ENCODE measurements at places on chromosomes 7 and 10. TPM values are rescaled to one million over a fixed set of nuclear protein-coding genes. Genes with fewer than 3 reads are reported as not detected.

DNA sequence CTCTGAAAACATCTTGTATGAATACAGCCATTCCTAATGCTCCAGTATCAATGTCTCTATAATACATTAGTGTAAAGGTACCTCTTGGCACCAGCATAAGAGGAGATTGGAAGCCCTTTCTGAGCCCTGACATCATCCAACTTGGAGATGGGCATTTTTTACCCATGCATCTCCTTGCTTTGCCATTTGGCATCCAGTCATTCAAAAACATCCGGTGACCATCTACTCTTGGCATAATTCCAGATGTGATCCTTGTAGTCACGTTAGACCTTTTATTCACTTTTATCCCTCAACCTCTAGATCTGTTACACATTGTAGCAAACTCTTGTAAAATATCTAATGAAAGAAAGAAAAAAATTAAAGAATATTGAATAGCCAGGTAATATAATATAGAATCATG lies 17.9 kb upstream of the SGMS1 start:
- no peak for DNase-seq
- no peak overlapping the region for H3K4me3 ChIP-seq
- H3K27ac ChIP-seq = no peak overlapping the region
- no peaks in the 10 kb centered on the region for H3K27me3 ChIP-seq

The HABP2 gene
- not detected for total RNA-seq

DNA sequence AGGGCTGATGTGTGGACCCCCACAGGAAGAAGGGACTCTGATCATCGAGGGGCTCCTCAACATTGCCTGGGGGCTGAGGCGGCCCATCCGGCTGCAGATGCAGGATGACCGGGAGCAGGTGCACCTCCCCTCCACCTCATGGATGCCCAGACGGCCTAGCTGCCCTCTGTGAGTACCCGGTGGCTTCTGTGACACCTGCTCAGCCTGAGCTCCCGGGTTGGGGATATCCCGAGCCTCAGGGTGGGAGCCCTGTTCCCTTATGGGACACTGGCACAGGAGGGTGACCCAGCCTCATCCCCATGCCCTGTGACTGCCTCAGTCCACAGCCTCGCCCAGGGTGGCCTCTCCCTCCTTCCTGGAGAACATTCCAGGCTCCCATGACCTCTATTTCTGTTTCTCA lies 3.9 kb upstream of the DEPP1 start:
- H3K27me3 ChIP-seq = no peaks in the 10 kb centered on the region
- H3K4me1 ChIP-seq = peaks cover 45% of the 10 kb centered on the region
- peaks cover 15% of the 10 kb centered on the region for H3K36me3 ChIP-seq
- no peak overlapping the region for H3K4me3 ChIP-seq

The ANLN gene
- 1.4 TPM for total RNA-seq

DNA sequence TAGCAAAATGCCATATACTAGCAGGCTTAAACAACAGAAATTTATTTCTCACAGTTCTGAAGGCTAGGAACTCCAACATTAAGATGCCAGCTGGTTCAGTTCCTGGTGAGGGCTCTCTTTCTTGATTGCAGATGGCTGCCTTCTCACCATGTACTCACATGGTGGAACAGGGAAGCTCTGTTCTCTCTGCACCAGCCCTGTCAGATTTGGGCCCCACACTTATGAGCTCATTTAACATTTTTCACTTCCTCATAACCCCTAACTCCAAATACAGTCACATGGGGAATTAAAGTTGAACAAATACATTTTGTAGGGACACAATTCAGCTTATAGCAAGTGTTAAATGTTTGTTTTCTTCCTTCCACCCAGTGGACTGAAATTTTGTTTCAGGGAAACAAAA lies 218.6 kb upstream of the TAC1 start:
- no peak for DNase-seq
- no peak overlapping the region for H3K27ac ChIP-seq
- H3K36me3 ChIP-seq = no peaks in the 10 kb centered on the region
- H3K4me3 ChIP-seq = no peak overlapping the region
- H3K4me1 ChIP-seq = no peaks in the 10 kb centered on the region

The DNAH11 gene
- 0.62 TPM for total RNA-seq

DNA sequence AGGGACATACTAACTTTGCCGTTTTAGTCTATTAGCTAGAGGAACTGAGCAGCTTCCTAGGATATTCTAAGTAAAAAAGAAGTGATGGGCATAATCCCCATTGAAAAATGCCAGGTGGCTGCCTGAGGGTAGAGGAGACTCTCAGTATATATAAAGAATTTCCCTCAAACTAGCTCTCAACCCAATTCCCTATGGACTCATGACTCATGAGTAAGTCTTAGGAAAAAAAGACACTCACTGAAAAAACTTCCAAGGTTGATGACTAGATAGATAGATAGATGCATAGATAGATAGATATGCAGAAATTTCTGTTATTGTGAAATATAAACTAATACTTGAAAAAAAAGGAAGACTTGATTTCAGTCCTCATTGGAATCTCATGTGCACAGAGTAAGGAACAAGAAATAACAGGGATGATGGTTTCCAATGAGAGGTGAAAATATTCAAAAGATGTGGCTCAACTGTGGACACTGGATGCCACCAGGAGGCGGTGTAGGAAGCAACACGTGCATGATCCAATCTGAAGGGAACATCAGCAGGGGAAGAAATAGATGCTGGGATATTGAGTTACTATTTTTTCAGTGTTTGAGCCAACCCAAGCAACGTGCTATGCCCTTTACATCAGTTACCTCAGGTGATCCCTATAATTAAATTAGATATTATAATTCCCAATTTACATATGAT lies 711.0 kb upstream of the LRRTM3 start:
- H3K36me3 ChIP-seq = no peaks in the 10 kb centered on the region
- H3K4me1 ChIP-seq = no peaks in the 10 kb centered on the region
- H3K4me3 ChIP-seq = no peak overlapping the region
- no peaks in the 10 kb centered on the region for H3K27me3 ChIP-seq
- no peak for DNase-seq
- H3K27ac ChIP-seq = no peak overlapping the region

DNA sequence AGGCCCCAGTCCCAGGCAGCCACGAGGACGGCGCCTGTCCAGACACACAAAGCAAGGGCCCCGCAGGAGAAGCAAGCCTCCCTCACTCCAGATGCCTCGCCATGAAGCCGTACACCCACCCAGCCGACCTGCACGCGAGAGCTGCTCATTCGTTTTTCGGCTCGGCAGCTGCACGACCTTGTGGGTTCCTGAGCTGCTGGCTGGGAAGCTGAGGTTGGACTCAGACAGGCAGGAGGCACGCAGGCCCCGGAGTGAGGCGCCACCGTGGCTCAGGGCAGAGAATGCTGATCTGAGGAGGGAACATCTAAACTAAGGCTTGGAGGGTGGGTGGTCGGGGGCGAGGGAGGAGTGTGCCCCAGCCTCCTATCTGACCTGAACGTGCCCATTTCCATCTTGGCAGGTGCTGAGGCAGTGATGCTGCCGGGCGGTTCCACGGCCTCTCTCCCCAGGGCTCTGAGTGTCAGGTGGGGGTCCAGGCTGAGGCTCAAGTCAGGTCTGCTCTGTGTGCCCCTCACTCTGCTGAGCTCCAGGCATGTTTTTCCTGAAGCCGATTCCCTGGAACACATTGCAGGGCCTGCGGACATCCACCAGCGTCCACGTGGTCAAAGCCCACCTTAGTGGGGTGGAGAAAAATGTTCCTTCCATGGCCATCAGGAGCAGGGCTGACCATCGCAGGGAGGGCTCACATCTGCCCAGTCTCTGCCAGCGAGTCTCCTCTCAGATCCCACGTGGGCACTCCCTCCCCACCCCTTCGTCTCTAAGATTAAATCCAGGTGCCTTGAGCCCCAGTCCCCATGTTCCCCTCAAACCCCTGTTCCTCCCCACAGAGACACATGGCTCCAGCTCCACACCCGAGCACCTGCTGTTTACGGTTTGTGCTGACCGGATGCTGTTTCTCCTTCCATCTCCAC lies 28.1 kb upstream of the FAM20C start:
- H3K4me1 ChIP-seq = peaks cover 7% of the 10 kb centered on the region
- H3K4me3 ChIP-seq = no peak overlapping the region
- no peaks in the 10 kb centered on the region for H3K36me3 ChIP-seq

GRCh38 chr10:104424719-104425118 lies 71.1 kb downstream of the CFAP58 start:
- H3K4me1 ChIP-seq = no peaks in the 10 kb centered on the region
- H3K27me3 ChIP-seq = no peaks in the 10 kb centered on the region
- H3K4me3 ChIP-seq = no peak overlapping the region
- no peaks in the 10 kb centered on the region for H3K36me3 ChIP-seq
- no peak overlapping the region for H3K27ac ChIP-seq

The SAMD9L gene
- 7.6 TPM for total RNA-seq

GRCh38 chr7:22627136-22627535 lies 99.9 kb upstream of the IL6 start:
- H3K4me1 ChIP-seq = no peaks in the 10 kb centered on the region
- H3K36me3 ChIP-seq = no peaks in the 10 kb centered on the region
- no peak for DNase-seq

- H3K36me3 ChIP-seq = no peaks in the 10 kb centered on the region
- no peak for DNase-seq
- H3K27ac ChIP-seq = no peak overlapping the region
- no peaks in the 10 kb centered on the region for H3K4me1 ChIP-seq
- no peak overlapping the region for H3K4me3 ChIP-seq
Measured at GRCh38 chr7:89926701-89927100, 227.6 kb upstream of the STEAP1 start.

DNA sequence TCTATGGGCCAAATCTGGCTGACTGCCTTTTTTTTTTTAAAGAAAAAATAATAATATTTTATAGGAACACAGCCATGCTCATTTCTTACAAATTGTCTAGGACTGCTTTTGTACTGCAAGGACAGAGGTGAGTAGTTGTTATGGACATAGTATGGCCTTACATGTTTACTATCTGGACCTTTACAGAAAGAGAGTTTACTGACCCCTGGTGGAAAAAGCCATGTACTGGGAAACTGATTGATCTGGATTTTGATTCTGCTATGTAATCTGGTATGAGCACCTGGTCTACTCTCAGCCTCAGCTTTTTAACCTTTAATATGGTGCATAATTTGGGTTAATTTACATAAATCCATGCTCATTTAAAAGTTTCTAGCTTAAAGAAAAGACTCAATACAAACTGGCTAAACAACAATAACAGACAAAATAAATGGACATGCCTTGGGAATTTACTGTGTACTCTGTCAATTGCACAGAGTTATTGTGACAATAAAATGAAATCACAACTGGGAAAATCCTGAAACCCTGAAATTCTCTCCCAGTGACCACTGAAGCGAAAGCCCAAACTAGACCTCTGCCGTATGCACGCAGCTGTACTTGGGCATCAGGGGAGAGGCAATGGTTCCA lies 260.7 kb downstream of the BMPER start:
- H3K4me3 ChIP-seq = no peak overlapping the region
- no peaks in the 10 kb centered on the region for H3K36me3 ChIP-seq
- H3K4me1 ChIP-seq = peaks cover 16% of the 10 kb centered on the region

- H3K27me3 ChIP-seq = no peaks in the 10 kb centered on the region
- no peaks in the 10 kb centered on the region for H3K36me3 ChIP-seq
- DNase-seq = no peak
- H3K4me1 ChIP-seq = no peaks in the 10 kb centered on the region
- H3K4me3 ChIP-seq = no peak within 1 kb of the TSS
Measured at GRCh38 chr10:5196702-5197113, at the start of gene AKR1C4. Gene AKR1C4 (plus strand): TSS chr10:5196837. CDS start chr10:5196868, 31 bp downstream.

The PRLHR gene
- total RNA-seq = not detected

The HUS1 gene
- total RNA-seq = 33.0 TPM

All from gastrocnemius medialis (tissue), 4 donors.